ENCODE measurements at places on chromosomes 3 and 15.

GRCh38 chr3:52136513-52136912 is 17.7 kb downstream of the POC1A start:
- no peak for DNase-seq

DNA sequence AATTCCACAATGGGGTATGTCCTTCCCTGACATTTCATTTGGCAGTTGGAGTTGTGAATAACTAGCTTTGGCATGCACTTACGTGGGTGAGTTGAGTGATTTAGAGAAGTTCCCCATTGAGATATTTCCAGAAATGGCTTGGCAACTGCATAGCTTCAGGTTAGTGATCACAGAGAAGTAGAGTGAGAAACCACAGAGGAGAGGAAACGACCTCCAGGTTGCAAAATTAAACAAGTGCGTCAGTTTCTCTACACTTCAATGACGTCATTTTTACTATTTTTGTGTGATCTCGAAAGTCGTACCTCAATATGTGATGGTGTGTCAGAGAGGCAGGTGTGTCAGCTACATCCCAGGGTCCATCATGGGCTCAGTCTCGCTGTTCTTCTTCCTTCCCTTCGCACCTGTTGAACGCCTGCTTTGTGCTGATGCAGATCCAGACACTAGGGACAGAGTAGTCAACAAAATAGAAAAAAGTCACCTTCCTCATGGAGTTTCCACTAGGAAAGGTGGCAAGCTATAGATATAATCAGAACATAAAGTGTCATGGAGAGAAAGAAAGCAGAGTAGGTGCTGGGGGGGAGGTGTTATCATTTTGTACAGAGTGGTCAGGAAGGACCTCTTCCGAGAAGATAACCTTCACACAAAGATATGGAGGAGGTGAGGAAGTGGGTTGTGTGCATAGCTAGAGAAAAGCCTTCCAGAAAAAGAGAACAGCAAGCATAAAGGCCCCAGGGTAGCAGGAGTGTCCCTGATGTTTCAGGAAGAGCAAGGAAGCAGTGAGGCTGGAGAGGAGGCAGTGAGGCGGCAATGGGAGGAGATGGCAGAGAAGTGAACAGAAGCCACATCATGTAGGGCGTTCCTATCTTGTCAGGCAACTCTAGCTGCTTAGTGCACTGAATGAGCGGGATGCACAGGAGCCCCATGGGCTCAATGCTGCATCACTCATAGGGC is 75.6 kb downstream of the MCTP2 start:
- no peak for DNase-seq

GRCh38 chr15:29345549-29346525 is 76.2 kb upstream of the NSMCE3 start:
- peak; percentile 67 for DNase-seq

DNA sequence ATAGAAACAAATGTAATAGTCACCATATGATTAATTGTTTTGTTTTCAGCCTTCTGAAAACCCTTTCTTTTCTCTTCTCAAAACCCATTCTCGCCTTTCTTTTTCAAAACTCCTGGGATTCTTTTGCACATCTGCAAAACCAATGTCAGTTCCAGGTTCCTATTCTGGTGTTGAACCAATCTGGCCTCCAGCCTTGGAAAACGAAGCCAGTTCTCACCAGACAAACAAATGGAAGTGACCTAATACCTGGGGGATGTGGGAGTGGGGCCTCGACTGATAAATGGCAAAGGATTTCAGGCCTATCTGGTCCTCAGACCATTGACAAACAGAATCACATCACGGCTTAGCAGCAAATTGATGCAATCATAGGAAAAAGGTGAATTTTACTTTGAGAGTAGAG is 73.0 kb downstream of the COL8A1 start:
- no peak for DNase-seq

DNA sequence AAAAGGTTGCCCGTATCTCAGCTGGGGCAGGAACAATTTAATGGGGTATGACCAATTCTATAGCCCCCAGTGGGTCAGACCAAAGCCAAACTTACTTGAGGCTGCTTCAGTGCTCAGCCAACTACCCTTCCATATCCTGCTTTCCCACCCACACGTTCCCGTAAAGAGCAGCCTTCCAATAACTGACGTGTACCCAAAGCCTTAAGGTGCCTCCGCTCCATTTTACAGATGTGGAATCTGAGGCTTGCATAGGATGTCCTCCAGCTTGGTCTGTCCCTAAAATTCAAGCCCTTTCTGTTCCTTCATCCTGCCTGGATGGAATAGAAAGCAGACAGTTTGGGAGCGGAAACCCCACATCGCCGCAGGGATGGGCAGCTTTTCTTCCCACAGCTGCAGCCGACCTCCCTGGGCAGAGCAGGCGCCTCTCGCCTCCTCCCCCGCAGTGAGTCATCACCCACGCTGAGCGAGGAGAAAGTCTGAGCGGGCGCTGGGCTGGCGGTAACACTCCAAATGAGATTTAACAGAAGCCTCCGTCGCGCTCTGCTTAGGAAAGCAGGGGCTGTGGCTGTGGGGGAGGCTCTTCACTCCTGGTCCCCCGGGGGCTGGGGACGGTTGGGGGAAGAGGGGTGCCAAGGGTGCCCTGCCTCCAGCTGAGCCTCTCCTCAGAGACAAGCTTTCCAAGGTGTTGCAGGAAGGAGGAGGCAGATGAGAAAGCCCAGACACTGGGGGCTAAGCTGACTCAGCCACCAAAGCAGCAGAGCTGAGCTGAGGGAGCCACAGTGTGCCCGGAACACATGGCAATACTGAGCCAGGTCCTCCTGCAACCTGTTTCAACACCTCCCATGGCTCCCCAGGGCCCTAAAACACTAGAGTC is 57.8 kb upstream of the HRH1 start:
- DNase-seq = peak; percentile 75

- DNase-seq = peak; percentile 41
Observed at GRCh38 chr3:51311055-51311454, 74.0 kb upstream of the MANF start.

GRCh38 chr3:185402561-185402960 is 39.6 kb downstream of the MAP3K13 start:
- DNase-seq = no peak

GRCh38 chr15:43702701-43703424 is 9.2 kb downstream of the CKMT1A start:
- no peak for DNase-seq

GRCh38 chr3:144683065-144683464 is 711.4 kb downstream of the DIPK2A start:
- no peak for DNase-seq

DNA sequence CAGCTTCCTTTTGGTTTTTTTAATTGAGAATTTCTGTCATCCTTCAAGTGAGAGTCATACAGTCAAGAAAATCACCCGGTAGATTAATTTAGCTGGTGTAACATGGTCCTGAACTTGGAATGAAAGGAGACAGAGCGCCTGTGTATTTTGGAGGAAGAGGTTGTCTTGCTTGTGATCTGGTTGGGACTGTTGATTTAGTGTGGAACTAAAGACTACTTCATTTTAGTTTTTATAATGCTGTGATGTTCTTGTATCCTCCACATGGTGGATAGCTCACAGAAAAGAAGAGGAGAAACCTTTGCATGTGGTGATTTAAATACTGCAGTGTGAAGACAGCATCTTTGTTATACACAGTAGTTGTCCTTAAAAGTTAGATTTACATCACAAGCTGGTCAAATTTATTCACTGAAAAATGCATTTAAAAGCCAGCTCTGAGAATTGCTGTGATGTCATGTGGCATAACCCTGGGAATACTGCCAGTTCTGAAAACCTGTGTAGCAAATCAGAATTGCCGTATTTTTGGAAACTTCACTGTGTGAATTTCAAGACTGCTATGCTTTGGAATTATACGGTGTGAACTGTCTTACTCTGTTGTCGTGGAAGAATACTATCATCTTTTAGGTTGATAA is 268.5 kb downstream of the PTPRG start:
- DNase-seq = no peak

DNA sequence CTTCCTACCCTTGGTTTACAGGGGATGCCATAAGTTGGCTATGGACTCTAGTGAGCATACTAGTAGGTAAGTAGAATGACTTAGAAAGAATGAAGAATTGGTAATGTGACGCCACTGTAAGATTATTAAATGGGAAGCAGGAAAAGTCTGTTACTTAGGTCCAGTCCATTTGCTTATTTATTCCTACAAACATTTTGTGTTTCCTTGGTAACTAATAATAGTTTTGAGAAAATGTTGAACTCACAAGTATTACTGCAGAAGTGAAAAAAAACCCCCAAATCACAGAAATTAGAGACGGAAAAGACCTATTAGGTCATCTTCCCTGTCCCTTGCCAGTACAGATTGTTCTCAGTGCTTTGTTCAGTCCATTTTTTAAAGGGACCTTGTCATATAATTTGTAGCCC is 63.5 kb downstream of the CMSS1 start:
- DNase-seq = no peak
